ENCODE measurements at places on chromosomes 16 and 17. TPM values are rescaled to one million over a fixed set of nuclear protein-coding genes. Genes with fewer than 3 reads are reported as not detected.

The NTN3 gene
- total RNA-seq: not detected

The TNFSF13 gene
- 3.0 TPM for total RNA-seq

The TM4SF5 gene
- not detected for total RNA-seq

The TMC8 gene
- 370 TPM for total RNA-seq

The CARD14 gene
- total RNA-seq: not detected

The AOC2 gene
- 4.2 TPM for total RNA-seq

The SCO1 gene
- total RNA-seq: 31.7 TPM

The TEKT5 gene
- not detected for total RNA-seq

Measured in naive thymus-derived CD8-positive, alpha-beta T cell (primary cell).